ENCODE measurements at places on chromosomes 7 and 10. TPM values are rescaled to one million over a fixed set of nuclear protein-coding genes. Genes with fewer than 3 reads are reported as not detected.

SDK1 gene
- 5.0 TPM for total RNA-seq

CYP26C1 gene
- 0.04 TPM for total RNA-seq

STMP1 gene
- 7.0 TPM for total RNA-seq

MKI67 gene
- 83.6 TPM for total RNA-seq

C7orf33 gene
- not detected for total RNA-seq

ANXA8 gene
- total RNA-seq: 0.21 TPM

CREB3L2 gene
- 27.8 TPM for total RNA-seq

AEBP1 gene
- total RNA-seq: 46.1 TPM

EFCAB10 gene
- not detected for total RNA-seq

CTTNBP2 gene
- total RNA-seq: 2.4 TPM

RPA3 gene
- total RNA-seq: 49.9 TPM

ANLN gene
- 107 TPM for total RNA-seq

HPSE2 gene
- not detected for total RNA-seq

TUBAL3 gene
- total RNA-seq: not detected

TNRC18 gene
- total RNA-seq: 80.8 TPM

PRF1 gene
- total RNA-seq: not detected

KNDC1 gene
- total RNA-seq: 0.19 TPM

SPAM1 gene
- total RNA-seq: not detected

TDRD1 gene
- not detected for total RNA-seq

CACNB2 gene
- 0.13 TPM for total RNA-seq

ZNF488 gene
- 0.15 TPM for total RNA-seq

WDR86 gene
- not detected for total RNA-seq
